ENCODE measurements at places on chromosomes 2 and 18.

DNA sequence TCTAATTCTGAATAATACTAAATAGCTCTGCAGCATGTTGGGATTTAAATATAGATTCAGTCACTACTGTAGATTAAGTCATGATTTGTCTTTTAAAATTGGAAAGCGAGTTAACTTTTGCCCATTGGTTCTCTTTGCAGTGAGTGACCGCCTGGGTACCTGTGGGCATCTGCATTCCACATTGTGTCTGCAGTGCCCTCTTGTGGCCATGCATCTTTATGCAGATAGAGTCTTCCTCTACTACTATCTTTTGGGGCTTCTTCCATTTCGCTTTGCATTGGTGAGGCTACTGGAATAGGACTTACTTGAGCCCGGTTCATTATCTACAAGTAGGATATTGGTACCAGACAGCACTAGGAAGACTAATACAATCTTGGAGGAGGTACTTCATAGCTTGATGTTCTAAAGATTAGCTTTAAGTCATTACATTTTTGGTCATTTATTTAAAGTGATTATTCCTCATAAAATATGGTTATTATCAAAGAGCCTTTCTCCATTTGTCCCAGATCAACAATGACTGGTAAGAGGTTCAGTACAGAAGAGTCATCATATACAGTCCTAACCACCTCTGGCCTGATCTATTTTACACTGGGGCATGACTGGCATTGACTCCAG, 203.0 kb downstream of the SOCS6 start:
- DNase-seq, result no peak

GRCh38 chr18:33593261-33593660, 15.2 kb downstream of the ASXL3 start:
- no peak for DNase-seq

DNA sequence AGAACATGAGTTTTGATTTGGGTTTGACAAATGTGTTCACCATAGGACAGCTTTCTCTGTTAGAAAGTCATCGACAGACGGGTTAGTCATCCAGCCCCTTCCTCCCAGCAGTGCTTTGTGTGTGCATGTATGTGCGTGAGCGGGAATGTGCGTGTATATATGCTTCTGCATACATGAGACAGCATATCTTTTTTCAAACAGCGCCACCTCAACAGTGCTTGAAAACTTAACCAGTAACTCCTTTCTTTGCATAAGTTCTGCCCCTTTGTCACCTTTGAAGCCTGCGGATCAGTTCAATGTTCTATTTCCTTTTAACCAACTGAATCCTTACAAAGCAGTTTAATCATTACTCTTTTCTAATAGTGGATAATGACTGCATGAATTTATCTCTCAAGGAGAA, 351.4 kb downstream of the LPIN1 start:
- DNase-seq, result no peak

- DNase-seq, result no peak
Measured at GRCh38 chr18:47721876-47722275, 208.6 kb downstream of the SMAD2 start.

GRCh38 chr2:20539133-20539719, 92.4 kb downstream of the RHOB start:
- no peak for DNase-seq

DNA sequence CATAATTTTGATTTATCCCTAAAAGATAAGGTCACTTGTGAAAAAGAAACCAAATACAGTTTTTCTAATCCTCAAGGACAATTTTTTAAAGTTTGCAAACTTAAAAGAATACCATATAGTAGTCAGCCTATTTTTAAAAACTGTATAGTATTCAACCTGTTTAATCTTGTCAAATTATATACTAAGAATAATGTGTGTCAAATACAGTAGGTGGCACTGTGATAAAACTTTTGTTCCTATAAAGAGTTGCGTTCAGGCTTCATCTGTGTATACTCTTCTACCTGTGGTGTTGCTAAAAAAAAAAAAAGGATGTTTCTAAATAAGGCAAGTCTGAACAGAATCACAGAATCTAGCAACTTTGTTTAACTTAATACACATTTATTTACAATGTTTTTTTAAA, 68.6 kb downstream of the CCDC138 start:
- no peak for DNase-seq

- DNase-seq, result no peak
Measured at GRCh38 chr18:44482761-44483160, 197.9 kb upstream of the SETBP1 start.

DNA sequence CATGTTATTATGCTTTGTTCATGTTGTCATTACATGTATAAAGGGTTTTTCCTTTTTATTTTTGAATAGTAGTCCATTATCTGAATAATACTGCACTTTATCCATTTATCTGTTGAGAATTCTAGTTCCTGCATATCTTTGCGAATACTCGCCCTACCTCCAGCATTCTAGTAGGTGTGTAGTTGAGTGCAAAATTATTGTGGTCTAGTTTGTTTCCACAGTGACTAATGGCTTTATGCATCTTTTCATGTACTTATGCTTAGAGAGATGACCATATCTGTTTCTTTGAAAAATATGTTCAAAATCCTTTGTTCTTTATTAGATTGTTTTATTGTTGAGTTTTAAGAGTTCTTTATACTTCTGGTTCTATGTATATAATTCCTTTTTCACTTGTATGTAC, 48.8 kb downstream of the EIF5B start:
- DNase-seq, result no peak

GRCh38 chr18:26574958-26575864, 26.9 kb upstream of the KCTD1 start:
- DNase-seq, result no peak

DNA sequence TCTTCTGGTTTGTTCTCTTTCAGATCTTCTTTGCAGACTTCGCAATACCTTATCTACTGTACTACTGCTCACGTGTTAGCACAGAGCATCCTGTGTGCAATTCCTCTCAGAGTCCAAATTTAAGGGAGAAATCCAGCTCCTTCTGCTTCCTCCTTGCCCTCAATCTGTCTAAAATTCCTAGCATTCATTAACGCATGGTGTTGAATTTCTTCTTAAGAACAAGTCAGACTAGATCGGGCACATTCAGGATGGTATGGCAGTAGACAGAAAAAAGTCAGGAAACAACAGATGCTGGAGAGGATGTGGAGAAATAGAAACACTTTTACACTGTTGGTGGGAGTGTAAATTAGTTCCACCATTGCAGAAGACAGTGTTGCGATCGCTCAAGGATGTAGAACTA, 206.1 kb upstream of the CDH7 start:
- DNase-seq, result no peak

DNA sequence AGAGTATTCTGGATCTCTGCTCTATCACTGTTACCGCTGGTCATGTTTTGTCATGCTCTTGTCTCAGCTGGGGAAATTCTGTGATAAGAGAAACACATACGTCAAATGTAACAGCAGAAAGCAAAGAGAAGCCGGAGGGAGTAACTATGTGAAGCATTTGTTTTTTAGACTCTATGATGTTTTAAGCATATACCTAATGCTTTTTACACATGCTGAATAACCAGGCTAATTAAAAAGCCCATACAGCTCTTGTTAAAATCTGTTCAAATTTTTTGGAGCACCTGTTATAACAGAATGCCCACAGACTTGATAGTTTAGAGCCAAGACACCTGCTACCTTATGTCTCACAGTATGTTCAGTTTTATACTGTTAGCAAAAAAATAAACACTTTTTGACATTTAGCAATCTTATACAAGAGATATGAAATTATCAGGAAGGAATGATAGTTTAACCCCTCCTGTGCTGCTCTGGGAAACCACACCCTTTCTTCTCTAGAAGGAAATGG, 92.3 kb upstream of the TANK start:
- DNase-seq, result no peak

All from stimulated activated CD4-positive, alpha-beta T cell treated with anti-CD3 and anti-CD28 coated beads, TNF-alpha, amount 100 ng/mL, for 4 hours (primary cell).